Kidney epithelial cell (primary cell): ENCODE measurements at places on chromosomes 11 and 22. TPM values are rescaled to one million over a fixed set of nuclear protein-coding genes. Genes with fewer than 3 reads are reported as not detected.

- no peak for DNase-seq
Measured at GRCh38 chr22:38348751-38349496, 31.7 kb upstream of the CSNK1E start.

DNA sequence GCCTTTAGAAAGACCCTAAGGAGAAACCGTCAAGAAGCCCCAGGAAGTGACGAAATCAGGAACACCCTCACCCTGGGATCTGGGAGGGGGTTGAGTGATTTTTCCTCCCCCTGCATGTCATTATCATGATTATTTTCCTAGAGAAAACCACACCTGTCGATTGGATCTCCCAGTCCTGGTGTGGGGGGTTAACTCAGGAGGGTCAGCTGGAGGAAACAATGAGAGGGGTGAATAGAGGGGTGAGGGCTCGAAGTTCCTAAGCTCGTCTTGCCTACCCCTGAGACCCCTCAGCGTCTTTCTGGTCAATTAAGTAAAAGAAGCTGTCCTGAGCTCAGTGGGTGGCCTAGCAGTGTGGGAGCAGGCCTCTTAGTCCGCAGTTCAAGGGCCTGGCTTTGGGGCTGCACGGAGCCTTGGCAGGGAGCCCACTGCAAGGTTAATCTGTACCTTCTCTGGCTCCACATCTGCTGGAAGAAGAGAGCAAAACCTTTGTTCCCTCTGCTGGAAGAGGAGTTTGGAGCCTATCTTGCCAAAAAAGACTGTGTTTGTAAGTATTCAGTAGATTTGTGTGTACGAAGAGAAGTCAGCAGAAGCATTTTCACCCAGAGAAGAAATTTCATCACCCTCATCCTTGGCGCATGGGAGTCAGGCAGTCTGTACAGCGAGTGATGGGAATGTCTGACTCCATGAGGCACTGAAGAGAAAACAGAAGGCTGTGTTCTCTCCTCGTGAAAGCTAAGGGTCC lies 34.2 kb upstream of the FTH1 start:
- no peak for DNase-seq

- DNase-seq = no peak
Measured at GRCh38 chr11:8720352-8720751, 37.8 kb downstream of the RPL27A start.

- no peak for DNase-seq
Measured at GRCh38 chr11:66971488-66971887, 3.6 kb upstream of the C11orf86 start.

DNA sequence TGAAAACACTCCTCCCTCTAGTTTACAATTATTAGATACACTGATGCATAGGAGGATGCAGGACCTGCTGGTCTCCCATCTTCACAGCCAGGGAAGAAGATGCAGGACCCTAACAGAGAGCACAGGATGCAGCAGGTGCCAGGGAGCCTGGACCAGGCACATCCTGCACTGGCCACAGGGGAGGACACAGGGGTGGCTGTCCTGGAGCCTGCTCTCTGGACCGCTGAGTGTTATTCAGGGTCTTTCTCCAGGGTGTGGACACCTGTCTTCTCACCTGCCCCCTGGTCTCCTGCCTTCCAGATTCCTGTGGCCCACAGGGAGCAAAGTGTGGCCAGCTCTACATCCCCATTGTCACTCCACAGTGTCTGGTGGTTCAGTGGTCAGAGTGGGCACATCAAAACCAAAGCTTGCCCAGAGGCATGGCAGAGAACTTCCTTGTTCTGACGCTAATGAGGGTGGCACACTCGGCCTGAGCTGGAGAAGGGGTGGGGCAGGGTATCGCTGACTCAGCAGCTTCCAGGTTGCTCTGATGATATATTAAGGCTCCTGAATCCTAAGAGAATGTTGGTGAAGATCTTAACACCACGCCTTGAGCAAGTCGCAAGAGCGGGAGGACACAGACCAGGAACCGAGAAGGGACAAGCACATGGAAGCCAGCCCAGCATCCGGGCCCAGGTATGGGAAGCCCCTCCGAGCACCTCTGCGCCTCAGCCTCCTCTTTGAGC lies at the start of gene APOBEC3A:
Gene APOBEC3A (plus strand): TSS at position 564 of the 725 bp plus-strand sequence. CDS start 83 bp downstream, at position 647.
- no peak for DNase-seq

GRCh38 chr11:19344661-19345518 lies 104.1 kb upstream of the E2F8 start:
- DNase-seq = no peak

- no peak for DNase-seq
Measured at GRCh38 chr11:33618351-33618710, 82.3 kb downstream of the C11orf91 start.

- no peak for DNase-seq
Measured at GRCh38 chr11:67372993-67373647, at the start of gene CLCF1. TSS of gene CLCF1 (minus strand) at chr11:67373598. CDS start at chr11:67373539, 59 bp downstream.

DNA sequence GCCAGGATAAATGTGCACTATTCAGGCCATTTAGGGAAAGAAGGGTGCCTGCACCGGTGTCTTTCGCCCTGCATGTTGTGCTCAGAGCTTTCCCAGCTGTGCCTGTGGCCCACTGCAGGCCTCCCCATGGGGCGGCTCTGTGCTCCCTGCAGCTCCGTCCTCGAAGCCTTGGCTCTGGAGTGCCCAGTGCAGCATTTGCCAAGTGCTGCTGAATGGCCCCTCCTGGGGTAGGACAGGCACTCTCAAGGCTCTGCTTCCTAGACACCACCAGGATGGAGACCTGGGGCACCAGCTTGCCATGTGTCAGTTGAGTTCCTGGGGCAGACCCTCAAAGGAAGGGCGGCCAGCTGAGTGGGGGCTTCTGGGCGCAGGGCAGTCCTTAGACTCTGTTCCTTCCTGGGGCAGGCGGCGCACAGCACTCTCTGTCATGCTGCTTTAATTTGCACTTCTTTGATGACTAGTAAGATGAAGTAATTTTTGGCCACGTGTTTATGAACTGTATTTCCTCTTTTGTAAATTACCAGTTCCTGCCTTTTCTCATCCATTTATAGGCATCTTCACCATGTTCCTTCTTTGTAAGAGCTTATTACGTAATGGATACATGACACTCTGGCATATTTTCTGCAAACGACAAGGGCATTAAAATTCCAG lies 32.1 kb upstream of the GNB1L start:
- no peak for DNase-seq

DNA sequence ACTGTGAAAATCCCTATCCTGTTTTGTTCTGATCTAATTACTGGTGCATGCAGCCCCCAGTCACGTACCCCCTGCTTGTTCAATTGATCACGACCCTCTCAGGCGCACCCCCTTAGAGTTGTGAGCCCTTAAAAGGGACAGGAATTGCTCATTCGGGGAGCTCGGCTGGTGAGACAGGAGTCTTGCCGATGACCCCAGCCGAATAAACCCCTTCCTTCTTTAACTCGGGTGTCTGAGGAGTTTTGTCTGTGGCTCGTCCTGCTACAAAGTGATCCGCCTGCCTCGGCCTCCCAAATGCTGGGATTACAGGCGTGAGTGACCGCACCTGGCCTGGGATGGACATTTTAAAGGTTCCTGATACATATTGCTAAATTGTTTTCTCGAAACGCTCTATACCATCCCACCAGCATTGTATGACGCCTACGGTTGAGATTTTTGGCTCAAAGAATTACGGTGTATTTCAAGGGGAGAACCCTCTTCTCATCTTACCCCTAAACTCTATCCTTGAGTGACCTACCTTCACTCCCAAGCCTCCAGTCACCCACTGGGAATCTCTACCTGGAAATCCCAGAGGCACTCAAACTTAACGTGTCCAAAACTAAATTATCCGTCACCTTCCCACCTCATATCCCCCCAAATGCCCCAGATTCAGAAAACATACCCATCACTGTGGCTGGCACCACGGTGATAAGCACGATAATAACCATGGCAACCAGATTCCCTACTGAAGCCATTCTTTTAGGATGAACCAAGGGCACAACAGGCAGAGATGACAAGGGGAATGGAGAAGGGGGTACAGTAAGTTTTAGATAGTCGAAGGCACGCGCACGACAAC lies 789 bp upstream of the POLA2 start:
- DNase-seq = no peak

GRCh38 chr11:80849253-80849652 lies 1408.4 kb upstream of the TENM4 start:
- DNase-seq = no peak

DNA sequence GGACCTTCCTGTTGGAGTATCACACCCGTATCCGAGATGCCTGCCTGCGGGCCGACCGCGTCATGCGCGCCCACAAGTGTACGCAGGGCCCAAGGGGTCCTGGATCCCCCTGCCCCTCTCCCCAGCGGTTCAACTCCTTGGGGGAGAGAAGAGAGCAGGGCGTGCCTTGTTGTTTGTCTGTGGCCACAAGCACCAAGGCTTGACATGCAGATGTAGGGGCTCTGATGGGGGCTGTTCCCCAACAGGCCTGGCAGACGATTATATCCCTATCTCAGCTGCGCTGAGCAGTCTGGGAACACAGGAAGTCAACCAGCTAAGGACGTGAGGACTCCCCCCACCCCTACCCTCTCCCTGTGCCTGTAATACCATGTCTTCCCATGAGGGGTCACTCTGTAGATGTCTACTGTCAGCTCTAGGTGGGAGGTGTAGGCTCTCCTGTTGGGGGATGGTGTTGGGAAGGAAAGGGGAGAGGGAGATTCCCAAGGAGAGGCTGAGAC lies 6.8 kb downstream of the CFL1 start:
- DNase-seq = no peak

- no peak for DNase-seq
Measured at GRCh38 chr11:122632181-122632824, 23.2 kb upstream of the UBASH3B start.

DNA sequence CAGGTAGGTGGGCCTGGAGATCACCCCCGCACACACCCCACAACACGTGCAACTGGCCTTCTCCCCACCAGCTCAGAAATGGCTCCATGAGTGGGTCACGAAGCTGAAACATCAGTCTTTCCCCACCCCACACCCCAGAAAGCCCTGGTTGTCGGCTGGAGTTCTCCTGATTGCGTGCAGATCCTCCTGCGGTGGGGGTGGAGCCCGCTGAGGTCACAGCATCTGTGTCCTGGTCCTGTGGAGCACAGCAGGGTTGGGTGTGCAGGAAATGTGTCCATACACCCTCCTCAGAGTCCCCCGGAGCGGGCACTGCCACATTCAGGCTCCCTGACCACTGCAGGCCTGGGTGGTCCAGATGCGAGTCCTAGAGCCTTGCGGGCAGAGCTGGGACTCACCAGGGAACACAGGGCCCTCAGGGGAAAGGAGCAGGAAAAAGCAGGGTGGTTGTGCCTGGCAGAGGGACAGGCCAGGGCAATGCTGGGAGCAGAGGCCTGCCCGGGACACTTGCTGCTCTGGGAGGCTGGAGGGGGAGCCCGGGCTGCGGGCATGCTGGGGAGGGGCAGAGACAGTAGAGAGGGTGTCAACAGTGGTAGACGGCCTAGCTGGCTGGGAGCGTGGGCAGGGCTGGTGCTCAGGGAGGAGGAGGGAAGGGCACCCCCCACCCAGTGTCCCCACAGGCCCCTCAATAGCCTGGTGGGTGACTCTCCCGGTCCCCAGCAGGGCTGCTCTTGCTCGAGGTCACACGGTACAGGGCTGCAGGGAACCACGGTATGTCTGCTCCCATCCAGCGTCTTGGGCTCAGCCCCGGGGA lies 42.4 kb upstream of the PPARA start:
- no peak for DNase-seq

DNA sequence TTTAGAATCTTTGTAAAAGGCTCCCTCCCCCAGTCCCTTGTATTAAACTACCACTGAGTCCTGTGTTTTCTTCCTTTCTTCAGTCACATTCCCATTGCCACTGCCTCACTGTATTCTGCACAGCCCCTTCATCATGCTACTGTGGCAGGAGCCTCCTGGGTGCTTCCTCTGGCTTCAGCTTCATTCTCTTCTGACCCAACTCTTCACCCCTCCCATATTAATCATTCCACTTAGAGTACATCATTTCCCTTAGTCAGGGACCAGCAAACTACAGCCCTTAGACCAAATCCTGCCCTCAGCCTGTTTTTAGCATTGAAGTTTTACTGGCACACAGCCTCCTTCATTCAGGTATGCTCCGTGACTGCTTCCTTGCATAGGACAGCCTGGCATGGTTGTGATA lies 127.7 kb upstream of the MTNR1B start:
- DNase-seq = no peak

DNA sequence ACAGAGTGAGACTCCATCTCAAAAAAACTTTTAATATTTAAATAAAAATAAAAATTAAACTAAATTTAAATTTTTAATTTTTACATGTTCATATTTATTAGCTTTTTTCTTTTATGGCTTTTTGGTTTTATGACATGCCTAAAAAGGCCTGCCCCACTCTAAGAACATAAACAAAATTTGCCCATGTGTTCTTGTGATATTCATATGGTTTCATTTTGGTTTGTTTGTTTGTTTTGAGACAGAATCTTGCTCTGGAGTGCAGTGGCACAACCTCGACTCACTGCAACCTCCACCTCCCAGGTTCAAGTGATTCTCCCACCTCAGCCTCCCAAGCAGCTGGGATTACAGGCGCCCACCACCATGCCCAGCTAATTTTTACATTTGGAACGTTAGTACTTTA lies 27.7 kb downstream of the SUSD2 start:
- DNase-seq = no peak

GRCh38 chr11:11884774-11885481 lies 43.2 kb downstream of the USP47 start:
- DNase-seq = no peak

DNA sequence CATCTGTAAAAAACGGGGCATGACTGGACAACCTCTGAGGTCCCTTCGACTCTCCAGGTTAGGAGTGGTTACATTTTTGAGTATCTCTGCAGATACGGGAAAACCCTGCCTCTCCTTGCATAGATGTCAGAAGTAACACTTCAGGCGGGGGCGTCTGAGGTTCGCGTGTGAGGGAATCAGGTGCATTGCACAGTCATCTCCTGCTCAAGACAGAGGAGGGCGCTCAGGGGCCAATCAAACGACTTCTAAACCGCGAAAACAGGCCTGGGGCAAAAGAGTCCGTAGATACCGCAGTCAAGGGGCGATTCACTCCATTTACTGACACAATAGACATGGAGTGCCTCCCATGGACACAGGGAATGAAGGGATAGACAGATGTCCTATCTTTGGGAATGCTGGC lies 31.7 kb downstream of the KIRREL3 start:
- no peak for DNase-seq

DNA sequence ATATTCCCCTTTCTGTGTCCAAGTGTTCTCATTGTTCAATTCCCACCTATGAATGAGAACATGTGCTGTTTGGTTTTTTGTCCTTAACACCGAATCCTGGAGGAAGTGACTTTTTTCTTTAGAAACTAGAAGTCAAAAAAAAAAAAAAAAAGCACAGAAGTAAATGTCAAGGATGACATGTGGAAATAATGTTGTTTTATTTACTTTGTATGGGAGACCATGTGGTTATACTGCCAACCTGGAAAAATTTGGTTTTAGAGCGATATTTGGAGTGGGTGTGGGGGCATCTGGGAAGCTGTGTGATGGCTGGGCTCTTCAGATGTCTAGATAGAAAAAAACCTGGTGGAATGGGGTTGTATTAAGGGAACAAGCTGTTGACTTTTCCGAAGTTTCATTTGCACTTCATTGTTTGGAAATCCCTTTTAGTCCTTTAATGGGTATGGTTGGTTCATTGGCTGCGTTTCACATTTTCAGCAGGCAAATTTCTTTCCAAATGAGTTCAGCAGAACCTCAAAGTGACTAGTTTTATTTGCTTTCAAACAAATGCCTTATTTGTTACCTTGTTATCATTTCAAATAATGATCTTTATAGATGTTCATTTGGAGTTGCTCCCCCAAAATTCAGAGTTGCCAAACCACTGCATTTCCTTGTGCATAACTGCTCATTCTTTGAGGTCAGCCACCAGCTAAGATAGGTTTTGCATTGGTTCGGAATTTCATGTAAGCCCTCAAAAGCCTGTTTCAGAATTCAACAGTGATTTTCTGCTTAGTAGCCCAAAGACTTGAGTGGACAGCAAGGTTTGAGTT lies 508.2 kb downstream of the METTL15 start:
- DNase-seq = no peak

C11orf52 gene
- total RNA-seq = 3.1 and 5.0 TPM in 2 replicates

CHRM4 gene
- total RNA-seq = 0.27 and 0.29 TPM in 2 replicates

IL17REL gene
- not detected in 2 replicates for total RNA-seq

ANKK1 gene
- total RNA-seq = 0.50 and 0.75 TPM in 2 replicates

FEN1 gene
- total RNA-seq = 31.3 and 32.9 TPM in 2 replicates

RTCB gene
- 91.6 and 95.7 TPM in 2 replicates for total RNA-seq
